Posterior vena cava (tissue), 2 donors: ENCODE measurements at places on chromosomes 5 and 9. TPM values are rescaled to one million over a fixed set of nuclear protein-coding genes. Genes with fewer than 3 reads are reported as not detected.

DNA sequence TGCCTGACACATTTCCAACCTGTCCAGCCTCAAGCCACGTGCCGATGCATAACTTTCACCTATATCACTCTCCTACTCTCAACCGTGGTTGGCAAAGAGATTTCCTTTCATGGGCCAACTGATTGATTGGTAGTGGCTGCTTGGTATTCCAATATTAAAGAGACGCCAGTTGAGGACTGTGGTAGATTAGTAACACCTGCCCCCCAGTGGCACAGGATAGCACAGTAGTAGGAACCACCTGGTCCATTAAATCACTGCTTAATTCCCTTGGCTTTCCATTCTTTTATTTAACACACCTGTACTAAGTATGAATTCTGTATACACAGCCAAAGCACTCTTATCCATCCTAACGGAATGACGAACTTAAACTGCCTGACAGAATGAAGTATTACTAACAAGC lies 19.1 kb upstream of the FOXB2 start:
- no peak for DNase-seq

DNA sequence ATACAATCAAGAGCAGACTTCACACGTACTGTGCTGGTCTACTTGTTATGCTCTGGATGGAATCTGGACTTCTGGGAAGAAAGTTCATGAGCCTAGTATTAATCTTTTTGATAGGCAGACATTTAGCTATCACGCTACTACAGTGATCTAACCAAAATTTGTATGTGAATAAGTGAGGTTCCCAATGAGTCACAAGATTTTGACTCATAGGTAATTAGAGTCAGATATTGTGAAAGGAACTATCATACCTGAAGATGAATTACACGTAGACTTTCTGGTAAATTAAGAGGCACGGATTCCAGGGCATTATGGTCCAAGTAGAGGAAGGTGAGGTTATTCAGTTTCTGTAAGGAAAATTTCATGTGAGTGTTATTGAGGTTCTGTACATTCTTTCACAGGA lies 18.4 kb downstream of the OGN start:
- no peak for DNase-seq

GRCh38 chr5:140608722-140609121 lies 24.3 kb downstream of the CD14 start:
- DNase-seq, result no peak

DNA sequence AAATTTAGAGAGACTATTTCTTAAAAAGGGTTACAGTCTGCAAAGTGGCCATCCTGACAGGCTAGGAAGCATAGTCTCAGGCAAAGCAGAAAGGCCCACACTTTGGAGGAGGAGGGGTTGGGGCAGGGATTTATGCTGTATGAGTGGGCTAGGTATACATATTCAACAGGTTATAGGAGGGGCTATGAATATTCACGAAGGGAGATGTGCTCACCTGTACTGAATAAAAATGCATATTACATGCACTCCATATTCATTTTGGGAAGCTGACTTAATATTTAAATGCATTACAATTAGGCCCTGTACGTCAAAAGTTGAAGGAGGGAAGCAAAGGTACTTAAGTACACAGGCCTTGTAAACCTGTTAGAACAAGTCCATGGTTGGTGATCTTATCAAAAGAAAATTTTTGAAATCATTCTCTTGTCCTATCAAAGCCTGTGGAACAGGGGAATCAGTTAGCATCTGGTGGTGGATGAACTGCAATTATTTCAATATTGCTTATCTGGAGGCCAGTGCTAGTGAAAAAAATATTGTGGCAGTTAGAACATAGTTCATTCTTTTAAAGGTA lies 1.6 kb downstream of the CENPP start:
- DNase-seq, result no peak

- no peak for DNase-seq
Measured at GRCh38 chr5:37520811-37521210, 141.7 kb downstream of the WDR70 start.

DNA sequence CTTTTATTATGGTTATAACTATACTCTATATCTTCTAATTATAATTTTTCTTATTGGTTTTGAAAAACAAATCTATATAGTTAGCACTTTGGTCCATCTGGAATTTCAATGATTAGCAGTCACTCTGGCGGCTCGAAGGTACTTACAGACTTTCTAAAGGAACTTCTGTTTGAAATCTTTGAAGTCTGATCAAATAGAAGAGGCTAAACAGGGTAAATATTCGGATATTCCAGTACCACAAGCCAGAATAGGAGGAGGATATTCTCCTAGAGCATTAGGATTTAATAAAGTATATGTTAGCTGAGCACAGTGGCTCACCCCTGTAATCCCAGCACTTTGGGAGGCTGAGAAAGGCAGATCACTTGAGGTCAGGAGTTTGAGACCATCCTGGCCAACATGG lies 38.7 kb upstream of the HSD17B3 start:
- no peak for DNase-seq

- no peak for DNase-seq
Measured at GRCh38 chr9:21815643-21816042, 13.2 kb downstream of the MTAP start.

DNA sequence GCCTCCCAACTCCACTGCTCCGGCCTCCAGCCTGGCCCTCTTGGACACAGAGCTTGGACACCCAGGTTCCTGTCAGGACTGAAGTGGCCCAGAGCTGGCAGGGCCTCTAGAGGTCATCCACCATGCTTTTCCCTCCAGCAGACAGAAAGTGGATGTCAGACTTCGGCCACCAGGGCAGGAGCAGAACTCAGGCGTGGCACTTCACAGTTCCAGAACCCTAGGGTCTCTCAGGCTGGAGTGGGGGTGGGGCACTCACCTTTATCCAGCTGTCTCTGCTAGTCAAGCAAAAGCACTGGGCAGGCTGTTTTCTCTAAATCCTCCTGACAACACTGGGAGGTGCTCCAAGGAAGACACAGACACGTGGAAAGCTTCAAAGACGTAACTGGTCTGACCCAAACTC lies 35.6 kb upstream of the N4BP3 start:
- no peak for DNase-seq

GRCh38 chr5:103525361-103525760 lies 37.2 kb downstream of the NUDT12 start:
- no peak for DNase-seq

DNA sequence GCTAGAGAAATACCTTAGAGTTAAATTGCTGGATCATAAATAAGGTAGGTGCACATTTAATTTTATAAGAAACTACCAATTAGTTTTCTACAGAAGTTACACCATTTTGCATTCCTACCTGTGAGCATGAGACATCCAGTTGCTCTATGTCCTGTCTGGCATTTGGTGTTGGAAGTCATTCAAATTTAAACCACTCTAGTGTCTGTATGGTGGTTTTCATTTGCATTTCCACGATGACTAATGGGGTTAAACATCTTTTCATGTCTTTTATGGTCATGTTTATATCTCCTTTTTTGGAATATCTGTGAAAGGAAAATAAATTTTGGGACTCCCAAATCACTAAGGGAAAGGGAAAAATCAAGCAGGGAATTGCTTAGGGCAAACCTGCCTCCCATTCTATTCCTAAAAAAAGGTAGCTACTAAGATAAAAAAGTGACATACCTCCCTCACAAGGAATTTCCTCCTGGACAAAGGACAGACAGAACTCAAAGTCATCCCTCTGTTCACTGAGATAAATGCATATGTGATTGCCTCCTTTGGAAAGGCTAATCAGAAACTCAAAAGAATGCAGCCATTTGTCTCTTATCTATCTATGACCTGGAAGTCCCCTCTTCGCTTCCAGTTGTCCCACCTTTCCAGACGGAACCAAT lies 31.6 kb upstream of the ADCY2 start:
- DNase-seq, result no peak

DNA sequence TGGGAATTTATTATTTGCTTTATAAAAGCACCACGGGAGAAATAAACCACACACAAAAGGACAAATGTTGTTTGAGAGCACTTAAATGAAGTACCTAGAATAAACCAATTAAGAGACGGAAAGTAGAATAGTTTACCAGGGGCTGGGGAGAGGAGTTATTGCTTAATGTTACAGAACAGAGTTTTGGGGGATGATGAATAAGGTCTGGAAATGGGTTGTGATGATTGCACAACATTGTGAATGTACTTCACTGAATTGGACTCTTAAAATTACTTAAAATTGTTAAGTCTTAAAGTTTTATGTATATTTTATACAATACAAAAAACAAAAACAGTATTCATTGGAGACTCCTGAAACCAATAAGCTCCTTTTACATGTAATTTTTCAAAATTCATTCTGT lies 1.5 kb downstream of the ZBTB43 start:
- no peak for DNase-seq

- DNase-seq, result no peak
Measured at GRCh38 chr9:93824386-93825294, 130.5 kb downstream of the BARX1 start.

GRCh38 chr9:17402309-17402708 lies 176.6 kb upstream of the SH3GL2 start:
- no peak for DNase-seq

GRCh38 chr5:97986069-97986468 lies 787.4 kb upstream of the RGMB start:
- DNase-seq, result no peak

- no peak for DNase-seq
Measured at GRCh38 chr5:42022383-42022972, 97.4 kb downstream of the FBXO4 start.

GRCh38 chr5:1037123-1037670 lies 28.6 kb downstream of the NKD2 start:
- DNase-seq, result no peak

- no peak for DNase-seq
Measured at GRCh38 chr9:75169623-75170022, 81.3 kb downstream of the OSTF1 start.

- no peak for DNase-seq
Measured at GRCh38 chr5:16144416-16144815, 35.2 kb downstream of the MARCHF11 start.

DNA sequence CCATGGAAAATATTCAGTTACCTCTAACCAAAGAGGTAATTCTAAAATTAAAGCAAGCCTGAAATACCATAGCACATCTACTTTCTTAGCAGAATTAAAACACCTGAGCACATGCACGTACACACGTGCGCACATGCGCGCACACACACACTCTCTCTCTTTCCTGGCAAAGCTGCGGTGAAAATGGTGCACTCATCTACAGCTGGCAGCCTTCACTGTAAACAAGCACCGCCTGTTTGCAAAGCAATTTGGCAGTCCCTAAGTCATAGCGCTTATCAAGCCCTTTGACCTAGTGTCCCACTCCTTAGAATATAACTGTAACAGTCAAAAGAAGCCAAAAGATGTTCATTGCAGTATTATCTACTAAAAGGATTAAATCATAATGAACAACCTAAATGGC lies 278.7 kb downstream of the DENND1A start:
- DNase-seq, result no peak

DNA sequence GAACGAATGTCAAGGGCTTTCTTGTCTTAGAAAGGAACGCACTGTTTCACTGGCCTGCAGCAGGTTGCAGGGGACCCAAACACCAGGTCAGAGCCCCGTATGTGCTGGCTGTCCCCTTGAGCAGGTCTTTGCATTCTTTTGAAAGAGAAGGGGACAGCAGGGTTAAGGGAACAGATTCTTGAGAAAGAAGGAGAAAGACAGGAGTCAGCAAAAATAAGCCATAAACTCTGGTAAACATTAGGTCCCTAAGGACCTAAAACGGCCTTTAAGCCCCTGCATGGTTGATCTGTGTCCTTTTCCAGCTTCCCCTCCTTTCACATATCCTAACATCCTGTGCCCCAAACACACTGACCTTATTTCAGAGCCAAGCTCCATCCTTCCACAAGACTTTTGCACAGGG lies 190.8 kb upstream of the ADRA1B start:
- DNase-seq, result no peak

DNA sequence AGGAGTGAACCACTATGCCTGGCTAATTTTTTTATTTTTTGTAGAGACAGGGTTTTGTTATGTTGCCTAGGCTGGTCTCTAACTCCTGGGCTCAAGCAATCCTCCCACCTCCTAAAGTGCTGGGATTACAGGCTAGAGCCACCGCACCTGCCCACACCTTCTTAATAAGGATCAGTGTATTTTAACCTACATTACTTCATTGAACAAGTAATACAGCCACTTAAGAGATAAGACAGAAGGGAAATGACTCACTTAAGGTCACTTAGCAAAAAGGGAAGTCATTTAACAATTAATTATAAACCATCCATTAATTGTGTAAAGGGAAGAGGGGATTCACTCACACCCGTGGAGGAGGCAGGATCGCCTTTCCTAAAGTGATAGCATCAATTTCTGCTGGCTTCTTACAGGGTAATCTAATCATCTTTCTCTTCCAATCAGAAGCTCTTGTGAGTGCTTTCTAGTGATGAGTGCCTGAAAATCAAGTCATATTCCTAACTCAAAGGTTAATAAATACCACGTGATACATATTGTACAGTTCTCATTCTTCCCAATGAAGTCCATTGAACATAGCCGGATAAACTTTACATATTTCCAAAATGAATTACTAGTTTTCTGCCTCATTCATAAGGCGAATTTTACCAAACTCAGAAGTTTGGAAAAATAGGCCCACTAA lies 3.5 kb downstream of the FBXW11 start:
- DNase-seq, result no peak

DNA sequence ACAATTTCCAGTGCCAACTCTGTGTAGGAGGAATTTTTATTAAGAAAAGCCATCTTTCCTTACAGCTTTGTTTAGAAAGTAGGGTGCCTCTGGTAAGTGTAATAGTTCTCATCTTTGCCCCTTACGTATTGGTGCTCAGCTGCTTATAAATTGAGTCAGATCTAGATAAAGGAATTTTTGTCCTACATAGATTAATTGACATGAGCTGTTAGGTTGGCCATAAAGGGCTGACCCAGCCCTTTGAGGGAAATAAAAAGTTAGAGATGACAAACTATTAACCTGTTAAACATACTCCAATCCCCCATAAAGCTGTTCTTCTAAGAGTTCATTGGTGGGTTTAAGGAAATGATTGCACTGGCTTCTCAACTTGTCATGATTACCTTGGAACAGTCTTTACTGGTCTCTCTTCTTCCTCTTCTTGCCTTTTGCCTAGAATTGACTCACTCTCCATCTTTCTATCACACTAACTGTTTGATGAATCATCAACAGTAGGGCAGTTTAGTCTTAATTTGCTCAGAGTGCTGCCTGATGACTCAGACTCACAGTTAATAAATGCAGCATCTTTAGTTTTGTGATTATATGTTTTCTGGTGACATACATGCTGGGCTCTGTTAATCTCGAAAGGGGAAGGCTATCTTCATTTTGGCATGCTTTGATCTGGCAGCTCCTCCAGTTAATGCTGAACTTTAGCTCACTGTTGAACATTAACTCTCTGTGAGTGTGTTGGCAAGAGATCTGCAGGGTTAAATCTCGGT lies 51.7 kb downstream of the ARHGAP26 start:
- DNase-seq, result no peak

HRH2 gene
- total RNA-seq, result 8.2 TPM

ARID3C gene
- not detected for total RNA-seq

GAPT gene
- 1.3 TPM for total RNA-seq

WDR38 gene
- total RNA-seq, result not detected

SEMA6A gene
- total RNA-seq, result 18.6 TPM

IFNA13 gene
- not detected for total RNA-seq

ECM2 gene
- 46.1 TPM for total RNA-seq
